Activated CD4-positive, alpha-beta memory T cell treated with anti-CD3 and anti-CD28 coated beads, Interleukin-2, amount 10 ng/mL, durations not matched to agents 7 days and 5 days (primary cell): ENCODE measurements at places on chromosomes 4 and X. TPM values are rescaled to one million over a fixed set of nuclear protein-coding genes. Genes with fewer than 3 reads are reported as not detected.

DNA sequence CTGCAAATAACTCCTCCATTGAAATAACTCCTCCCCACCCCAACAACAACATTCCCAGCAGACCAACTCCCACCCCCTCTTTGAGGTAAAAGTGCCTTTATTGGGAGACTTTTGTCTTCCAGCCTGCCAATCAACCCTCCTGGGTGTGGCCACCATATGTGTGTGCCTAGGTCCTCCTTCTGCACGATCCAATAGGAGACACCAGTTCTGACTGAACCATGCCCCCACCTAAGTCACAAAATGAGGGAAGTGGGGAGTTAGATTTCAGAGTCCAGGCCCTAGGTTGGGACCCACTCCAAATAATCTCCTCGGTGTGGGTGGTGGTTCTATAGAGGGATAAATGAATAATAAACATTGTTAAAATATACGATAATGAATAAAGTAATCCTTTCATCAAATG lies 3.0 kb downstream of the PLP2 start:
- H3K27ac ChIP-seq: no peak overlapping the region
- peaks cover 50% of the 10 kb centered on the region for H3K36me3 ChIP-seq
- no peak for DNase-seq
- H3K4me1 ChIP-seq: peaks cover 47% of the 10 kb centered on the region
- no peaks in the 10 kb centered on the region for H3K27me3 ChIP-seq

GRCh38 chr4:140472156-140472555 lies 25.9 kb downstream of the MGAT4D start:
- no peak overlapping the region for H3K27ac ChIP-seq
- H3K36me3 ChIP-seq: no peaks in the 10 kb centered on the region
- no peaks in the 10 kb centered on the region for H3K4me1 ChIP-seq
- no peak overlapping the region for H3K4me3 ChIP-seq

DNA sequence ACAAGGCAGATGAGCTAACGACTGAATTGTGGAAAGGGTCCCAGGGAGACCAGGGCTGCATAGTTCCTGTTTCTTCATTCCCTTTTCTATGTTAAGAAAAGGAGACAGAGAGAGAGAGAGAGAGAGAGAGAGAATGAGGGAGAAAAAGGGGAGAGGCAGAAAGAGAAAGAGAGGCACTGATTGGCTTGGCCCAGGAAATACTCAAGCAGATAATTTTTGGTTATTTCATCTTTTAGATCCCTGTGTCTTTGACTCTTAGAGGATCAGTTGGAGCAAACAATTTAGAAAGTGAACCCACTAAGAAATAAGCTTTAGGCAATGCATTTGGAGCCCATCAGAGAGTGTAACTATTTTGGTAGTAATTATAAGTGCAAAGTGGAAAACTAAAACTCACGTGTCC lies 103.4 kb downstream of the CEP44 start:
- no peak overlapping the region for H3K4me3 ChIP-seq
- DNase-seq: no peak
- no peaks in the 10 kb centered on the region for H3K36me3 ChIP-seq
- H3K27ac ChIP-seq: no peak overlapping the region

DNA sequence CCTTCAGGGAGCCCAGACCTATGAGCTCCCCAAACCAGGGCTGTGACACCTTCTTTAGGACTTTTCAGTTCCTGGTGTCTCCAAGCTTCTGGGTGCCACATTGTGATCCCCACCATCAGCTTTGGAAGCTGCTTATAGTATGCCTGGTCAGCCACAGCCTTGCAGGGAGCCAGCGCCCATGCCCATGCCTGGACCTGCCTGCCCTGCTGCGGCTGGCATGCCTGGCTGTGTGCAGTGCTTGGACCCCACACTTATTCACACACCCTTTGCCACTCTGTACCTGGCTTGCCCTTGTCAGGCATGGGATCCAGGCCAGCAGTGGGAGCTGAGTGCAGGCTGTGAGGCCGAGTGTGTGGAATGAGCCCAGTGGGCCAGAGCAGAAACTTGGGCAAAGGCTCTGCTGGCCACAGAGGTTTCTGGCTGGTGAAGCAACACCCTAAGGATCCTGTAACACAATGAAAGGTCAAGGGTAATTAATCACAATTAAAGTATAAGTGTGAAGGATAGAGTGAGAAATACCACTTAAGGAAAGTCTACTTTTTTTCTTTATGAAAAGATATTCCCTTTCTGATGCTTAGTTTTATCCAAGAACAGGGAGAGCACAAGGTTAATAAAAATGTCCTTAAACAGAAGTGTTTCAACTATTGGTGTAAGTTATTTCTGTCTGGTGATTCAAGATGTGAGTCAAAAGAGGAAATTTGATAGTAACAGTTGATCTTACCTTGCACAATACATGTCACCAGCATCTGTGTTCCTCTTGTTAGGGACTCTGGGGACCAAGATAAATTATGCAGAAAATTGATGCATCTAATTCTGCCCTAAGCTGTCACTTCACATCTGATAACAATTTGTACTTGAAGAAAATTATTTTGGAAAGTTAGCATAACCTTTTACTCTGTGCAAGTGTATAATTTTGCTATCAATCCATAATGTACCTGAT lies 161.8 kb downstream of the FAM47A start:
- no peak overlapping the region for H3K4me3 ChIP-seq
- no peaks in the 10 kb centered on the region for H3K27me3 ChIP-seq
- H3K36me3 ChIP-seq: no peaks in the 10 kb centered on the region
- no peak overlapping the region for H3K27ac ChIP-seq
- no peaks in the 10 kb centered on the region for H3K4me1 ChIP-seq

GRCh38 chr4:13912436-13912925 lies 285.0 kb upstream of the BOD1L1 start:
- H3K27ac ChIP-seq: no peak overlapping the region
- no peak for DNase-seq
- H3K4me3 ChIP-seq: no peak overlapping the region
- H3K4me1 ChIP-seq: no peaks in the 10 kb centered on the region
- no peaks in the 10 kb centered on the region for H3K27me3 ChIP-seq
- H3K36me3 ChIP-seq: no peaks in the 10 kb centered on the region

DNA sequence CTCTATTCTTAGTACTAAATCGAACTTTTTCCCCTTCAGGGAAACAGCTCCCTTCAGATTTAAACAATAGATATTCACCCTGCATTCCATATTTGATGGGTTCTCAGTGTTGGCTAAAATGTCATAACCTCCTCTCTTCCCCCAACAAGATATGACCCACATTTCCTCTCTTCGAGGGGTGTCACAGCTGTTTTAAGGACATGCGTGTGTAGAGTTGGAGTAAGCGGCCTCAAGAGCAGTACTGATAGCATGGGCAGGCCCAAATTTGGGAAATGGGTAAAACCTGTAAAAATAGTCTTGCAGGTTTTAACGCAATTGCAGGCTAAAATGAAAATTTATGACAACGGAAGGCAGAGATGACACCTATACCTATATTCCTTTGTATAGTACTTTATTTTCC lies 28.7 kb downstream of the SAT1 start:
- H3K36me3 ChIP-seq: no peaks in the 10 kb centered on the region
- no peaks in the 10 kb centered on the region for H3K4me1 ChIP-seq
- H3K4me3 ChIP-seq: no peak overlapping the region

F11 gene
- not detected for total RNA-seq

GRCh38 chrX:63275127-63275526 lies 76.0 kb downstream of the SPIN4 start:
- H3K27ac ChIP-seq: no peak overlapping the region
- DNase-seq: peak; percentile 19
- no peaks in the 10 kb centered on the region for H3K4me1 ChIP-seq
- no peak overlapping the region for H3K4me3 ChIP-seq

- no peaks in the 10 kb centered on the region for H3K27me3 ChIP-seq
- peaks cover 39% of the 10 kb centered on the region for H3K4me1 ChIP-seq
- no peak overlapping the region for H3K27ac ChIP-seq
- peaks cover 88% of the 10 kb centered on the region for H3K36me3 ChIP-seq
These were observed 8.3 kb downstream of the PPID start for GRCh38 chr4:158714937-158715336.

DNA sequence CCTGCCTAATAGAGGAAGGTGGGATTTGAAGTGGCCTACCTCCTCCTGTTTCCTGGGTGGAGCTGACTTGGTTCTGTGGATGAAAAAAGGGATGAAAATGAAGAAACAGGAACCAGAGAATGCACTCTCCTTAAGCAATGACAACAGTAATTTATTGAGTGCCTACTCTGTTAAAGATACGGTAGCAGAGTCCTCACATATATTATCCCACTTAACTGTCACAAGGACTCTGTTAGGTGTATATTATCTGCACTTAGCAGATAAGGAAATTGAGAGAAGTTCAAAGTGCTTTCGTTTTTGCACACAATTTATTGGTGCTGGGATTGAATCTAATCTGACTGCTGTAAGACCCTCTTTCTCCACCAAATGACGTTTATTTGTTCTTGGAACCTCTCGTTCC lies 301.2 kb downstream of the PACRGL start:
- no peak for DNase-seq
- no peak overlapping the region for H3K27ac ChIP-seq
- H3K27me3 ChIP-seq: no peaks in the 10 kb centered on the region
- H3K4me3 ChIP-seq: no peak overlapping the region
- H3K36me3 ChIP-seq: no peaks in the 10 kb centered on the region
- H3K4me1 ChIP-seq: peaks cover 4% of the 10 kb centered on the region

SRPX gene
- total RNA-seq: 0.63 TPM

DNA sequence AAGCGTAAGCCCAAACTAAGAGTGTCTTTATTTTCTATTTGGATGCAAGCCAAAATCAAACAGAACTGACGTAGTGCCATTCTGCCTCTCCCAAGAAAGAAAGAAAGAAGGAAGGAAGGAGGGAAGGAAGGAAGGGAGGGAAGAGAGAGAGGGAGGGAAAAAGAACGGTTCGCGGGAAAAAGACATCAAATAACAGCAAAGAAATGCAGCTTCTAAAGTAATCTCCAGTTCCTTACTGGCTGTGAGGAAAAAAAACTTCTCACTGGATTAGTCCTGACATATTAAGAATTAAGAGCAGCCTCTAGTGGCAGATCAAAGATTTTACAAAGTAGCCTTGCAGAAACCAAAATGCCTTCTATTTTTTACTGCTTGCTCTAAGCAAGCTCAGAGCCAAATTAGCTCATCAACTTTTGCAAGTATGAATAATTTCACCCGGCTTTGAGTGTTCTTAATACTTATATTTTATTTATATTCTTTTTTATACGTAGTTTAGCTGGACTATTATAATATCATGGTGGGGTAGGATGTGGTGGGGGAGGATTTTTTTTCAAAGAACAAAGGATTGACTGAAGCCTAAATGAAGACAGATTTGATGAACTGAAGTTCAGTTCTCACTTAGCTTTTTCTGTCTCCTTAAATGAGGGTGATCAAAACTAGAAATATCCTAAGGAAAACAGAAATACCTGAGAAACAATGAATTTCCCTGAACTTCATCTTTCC lies 36.6 kb downstream of the PITX2 start:
- H3K36me3 ChIP-seq: no peaks in the 10 kb centered on the region
- H3K27me3 ChIP-seq: peaks cover 2% of the 10 kb centered on the region
- no peaks in the 10 kb centered on the region for H3K4me1 ChIP-seq
- DNase-seq: no peak
- H3K4me3 ChIP-seq: no peak overlapping the region

GRCh38 chr4:13615161-13615560 lies 12.4 kb downstream of the BOD1L1 start:
- no peak for DNase-seq
- H3K27ac ChIP-seq: no peak overlapping the region
- peaks cover 53% of the 10 kb centered on the region for H3K36me3 ChIP-seq
- no peaks in the 10 kb centered on the region for H3K27me3 ChIP-seq
- peaks cover 32% of the 10 kb centered on the region for H3K4me1 ChIP-seq
